ENCODE measurements at places on chromosomes 7 and 10. TPM values are rescaled to one million over a fixed set of nuclear protein-coding genes. Genes with fewer than 3 reads are reported as not detected.
A peak's percentile ranks its signal among the peaks of the same experiment; 100 is the strongest.

PILRA gene
- 1.5 TPM for total RNA-seq

DHX32 gene
- total RNA-seq, result 34.1 TPM

LAMB4 gene
- not detected for total RNA-seq

IGF2BP3 gene
- total RNA-seq, result not detected

GPR26 gene
- total RNA-seq, result not detected

METTL27 gene
- 3.0 TPM for total RNA-seq

CHST3 gene
- total RNA-seq, result 32.4 TPM

SLC13A4 gene
- not detected for total RNA-seq

TLX1 gene
- not detected for total RNA-seq

ASB4 gene
- 0.51 TPM for total RNA-seq

- DNase-seq, result no peak
Measured at GRCh38 chr10:11012421-11013295, 5.0 kb upstream of the CELF2 start.

- DNase-seq, result peak; percentile 76
Measured at GRCh38 chr10:78856421-78856820, 212.3 kb upstream of the ZMIZ1 start.

DNA sequence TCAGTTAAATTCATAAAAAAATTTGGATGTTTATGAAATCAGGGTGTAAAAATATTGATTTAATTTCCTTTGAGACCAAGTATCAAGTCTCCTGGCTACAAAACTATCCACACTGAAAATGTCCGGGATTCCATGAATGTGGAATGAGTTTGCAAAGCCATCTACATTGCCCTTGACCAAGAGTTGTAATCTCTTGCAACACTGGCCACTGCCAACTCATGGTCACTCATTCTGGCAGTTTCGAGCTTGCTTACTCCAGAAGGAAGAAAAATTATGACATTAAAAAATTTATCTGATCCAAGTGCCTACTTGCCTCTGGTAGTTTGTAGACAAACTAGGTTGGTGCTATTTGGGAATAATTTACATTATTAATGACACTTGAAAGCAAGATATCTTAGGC, 84.2 kb downstream of the NPY start:
- DNase-seq, result no peak

DNA sequence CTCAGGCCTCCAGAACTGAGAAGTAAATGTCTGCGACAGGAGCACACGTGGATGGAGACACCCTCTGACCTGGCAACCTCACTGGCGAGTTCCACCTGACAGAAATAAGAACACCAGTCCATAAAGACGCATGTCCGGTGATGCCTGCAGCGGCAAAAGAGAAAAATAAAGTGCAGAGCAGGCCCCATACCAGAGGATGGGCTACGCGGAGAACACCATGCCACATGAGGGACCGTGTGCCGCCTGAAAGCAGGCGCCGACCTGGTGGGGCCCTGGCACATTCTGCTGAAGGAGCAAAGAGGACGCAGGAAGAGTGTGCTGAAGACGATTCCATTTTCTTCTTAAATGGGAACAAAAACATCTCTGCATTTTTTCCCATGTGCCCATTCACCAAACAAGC, 105.0 kb downstream of the VIPR2 start:
- no peak for DNase-seq

DNA sequence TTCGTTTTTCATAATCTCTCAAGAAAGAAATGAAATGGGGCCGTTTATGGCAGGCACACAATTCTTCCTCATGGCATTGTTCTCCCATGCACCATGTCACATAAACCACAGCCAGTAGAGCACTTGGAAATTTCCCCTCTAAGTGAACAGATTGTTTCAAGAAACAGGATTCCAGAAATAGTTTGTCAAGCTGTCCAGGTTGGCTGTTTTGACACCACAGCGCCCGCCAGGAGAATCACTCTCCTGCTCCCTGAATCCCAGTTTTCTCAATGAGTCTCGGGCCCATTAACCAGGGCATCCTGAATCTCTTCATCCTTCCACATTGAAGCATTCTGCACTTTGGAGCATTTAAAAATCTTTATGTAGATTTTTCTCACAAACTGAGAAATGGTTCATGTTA, 172.2 kb upstream of the NEBL start:
- no peak for DNase-seq

GRCh38 chr7:30433082-30433481, 45.5 kb downstream of the NOD1 start:
- DNase-seq, result peak; percentile 56

- no peak for DNase-seq
Measured at GRCh38 chr7:112383671-112384417, 66.4 kb upstream of the IFRD1 start.

DNA sequence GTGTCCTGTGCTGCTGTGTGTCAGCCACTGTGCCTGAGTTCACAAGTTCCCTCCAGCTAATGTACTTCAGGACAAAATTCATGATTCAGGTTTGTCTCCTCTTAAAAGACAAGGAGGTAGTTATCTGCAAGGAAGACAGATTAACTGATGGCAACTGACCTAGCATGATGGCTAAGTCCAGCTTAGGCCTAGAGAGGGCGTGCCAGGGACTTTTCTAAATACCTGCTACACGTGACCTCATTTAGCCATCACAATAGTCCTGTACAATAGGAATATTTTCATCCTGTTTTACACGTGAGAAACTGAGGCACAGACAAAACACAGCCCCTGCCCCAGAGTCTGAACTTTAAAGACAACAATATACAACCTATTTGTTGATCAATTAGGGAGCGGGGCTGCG, 275.7 kb downstream of the XPNPEP1 start:
- no peak for DNase-seq

GRCh38 chr7:22990588-22990949, 23.4 kb downstream of the HYCC1 start:
- no peak for DNase-seq

- DNase-seq, result no peak
Measured at GRCh38 chr10:110151467-110151866, 55.9 kb upstream of the MXI1 start.

Data from ovary (tissue), 10 donors.